Occipital lobe (tissue), 3 donors: ENCODE measurements at places on chromosomes 2 and 18. TPM values are rescaled to one million over a fixed set of nuclear protein-coding genes. Genes with fewer than 3 reads are reported as not detected.

The ACP1 gene
- 101 TPM for total RNA-seq

The ATG16L1 gene
- 36.7 TPM for total RNA-seq

The NOP58 gene
- 68.2 TPM for total RNA-seq

- DNase-seq = no peak
These were observed 39.2 kb downstream of the LRRFIP1 start for GRCh38 chr2:237666606-237667005.

DNA sequence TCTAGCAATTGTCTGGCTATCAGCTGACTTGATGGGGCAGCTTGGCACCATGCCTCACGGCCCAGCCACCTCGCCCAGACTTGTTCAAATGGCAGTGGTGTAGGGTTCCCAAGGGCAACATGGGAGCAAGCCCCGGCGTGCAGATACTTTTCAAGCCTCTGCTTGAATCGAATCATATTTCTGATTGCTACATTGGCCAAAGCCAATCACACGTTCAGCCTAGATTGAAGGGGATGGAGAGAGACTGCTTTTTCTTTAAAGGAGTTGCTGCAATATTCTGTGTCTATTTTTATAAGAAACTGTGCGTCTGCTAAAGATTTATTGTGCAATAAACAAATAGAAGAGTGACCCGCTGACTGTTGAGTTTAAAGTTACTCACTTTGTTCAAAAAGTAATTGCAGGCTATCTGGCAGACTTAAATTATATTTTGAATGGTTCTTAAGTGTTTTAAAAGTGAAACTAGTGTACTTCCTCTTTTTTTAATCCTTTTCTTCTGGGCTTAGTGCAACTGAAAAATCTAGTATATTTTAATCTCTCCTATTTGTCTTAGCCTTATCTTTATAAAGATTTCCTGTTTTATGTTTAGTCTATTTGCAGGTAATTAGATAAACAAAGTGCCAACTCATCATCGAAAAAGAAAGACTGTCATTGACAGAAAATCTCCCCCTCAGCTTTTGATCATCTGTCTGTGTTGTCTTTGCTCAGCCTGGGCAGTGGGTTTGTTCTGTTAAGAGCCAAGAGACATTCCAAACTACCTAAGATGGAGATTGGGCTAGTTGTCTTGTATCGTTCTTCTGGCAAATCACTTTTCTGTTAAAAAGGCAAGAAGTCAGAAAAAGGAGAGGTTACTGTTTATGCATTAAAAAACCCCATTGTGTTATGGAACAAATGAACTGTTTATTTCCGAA lies 156.1 kb downstream of the TPGS2 start:
- no peak for DNase-seq

GRCh38 chr18:66078925-66079800 lies 328.4 kb downstream of the CDH7 start:
- no peak for DNase-seq

- no peak for DNase-seq
These were observed 472.6 kb downstream of the DLGAP1 start for GRCh38 chr18:3982541-3982940.

GRCh38 chr2:68512966-68513365 lies 45.6 kb downstream of the APLF start:
- no peak for DNase-seq

GRCh38 chr2:96409081-96409819 lies 73.7 kb downstream of the NCAPH start:
- no peak for DNase-seq

- DNase-seq = no peak
These were observed 8.6 kb downstream of the ALLC start for GRCh38 chr2:3666613-3666975.

- DNase-seq = no peak
These were observed 9.0 kb downstream of the EPB41L3 start for GRCh38 chr18:5534845-5535244.
